ENCODE measurements at places on chromosomes 1 and 21. TPM values are rescaled to one million over a fixed set of nuclear protein-coding genes. Genes with fewer than 3 reads are reported as not detected.

Gene HNRNPCL2
- total RNA-seq, result not detected

Gene HSD3B2
- not detected for total RNA-seq

Gene TBCE
- 18.2 TPM for total RNA-seq

Gene KRTAP22-2
- total RNA-seq, result not detected

GRCh38 chr1:31849653-31850052, 33.8 kb upstream of the SPOCD1 start:
- H3K4me3 ChIP-seq, result no peak overlapping the region
- H3K27me3 ChIP-seq, result no peaks in the 10 kb centered on the region
- no peak overlapping the region for H3K27ac ChIP-seq
- H3K4me1 ChIP-seq, result no peaks in the 10 kb centered on the region

- H3K36me3 ChIP-seq, result no peaks in the 10 kb centered on the region
- no peak overlapping the region for H3K4me3 ChIP-seq
- no peak overlapping the region for H3K27ac ChIP-seq
- DNase-seq, result peak; percentile 32
- H3K27me3 ChIP-seq, result no peaks in the 10 kb centered on the region
- no peaks in the 10 kb centered on the region for H3K4me1 ChIP-seq
These were observed 7.2 kb downstream of the CD34 start for GRCh38 chr1:207903767-207904166.

DNA sequence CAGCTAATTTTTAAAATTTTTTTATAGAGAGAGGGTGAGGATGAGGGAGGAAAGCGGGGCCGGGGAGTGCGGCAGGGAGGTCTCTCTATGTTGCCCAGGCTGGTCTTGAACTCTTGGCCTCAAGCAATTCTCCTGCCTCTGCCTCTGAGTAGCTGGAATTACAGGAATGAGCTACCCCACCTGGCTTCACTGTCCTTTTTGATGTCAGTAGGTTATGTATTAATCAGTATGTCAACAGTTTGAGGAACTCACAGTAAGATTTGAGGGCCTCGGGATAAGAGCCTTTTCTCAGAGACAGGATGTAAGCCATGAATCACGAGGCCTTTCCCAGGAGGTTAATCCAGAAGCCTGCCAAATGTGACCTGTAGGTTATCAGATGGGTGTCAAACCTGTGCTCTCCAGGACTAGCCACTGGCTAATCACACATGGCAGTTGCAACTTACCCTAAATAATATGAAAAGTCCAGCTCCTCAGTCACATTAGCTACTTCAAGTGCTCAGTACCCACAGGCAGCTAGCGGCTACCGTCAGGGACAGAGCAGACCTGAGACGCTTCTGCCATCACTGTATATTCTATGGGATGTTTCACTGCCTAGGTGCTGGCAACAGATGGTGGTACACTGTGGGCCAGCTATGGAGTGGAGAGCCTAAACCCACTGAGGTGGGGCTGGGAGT, 33.1 kb downstream of the TRIM67 start:
- no peak for DNase-seq
- no peaks in the 10 kb centered on the region for H3K27me3 ChIP-seq
- no peaks in the 10 kb centered on the region for H3K4me1 ChIP-seq
- H3K36me3 ChIP-seq, result no peaks in the 10 kb centered on the region
- no peak overlapping the region for H3K4me3 ChIP-seq
- no peak overlapping the region for H3K27ac ChIP-seq

- peak overlapping the region; percentile 67 for H3K27ac ChIP-seq
- H3K27me3 ChIP-seq, result no peaks in the 10 kb centered on the region
- peaks cover 4% of the 10 kb centered on the region for H3K4me1 ChIP-seq
- H3K36me3 ChIP-seq, result no peaks in the 10 kb centered on the region
- DNase-seq, result peak; percentile 42
These were observed 1.6 kb downstream of the EPS15 start for GRCh38 chr1:51517361-51518032.

- no peak overlapping the region for H3K27ac ChIP-seq
- H3K36me3 ChIP-seq, result no peaks in the 10 kb centered on the region
- H3K4me3 ChIP-seq, result no peak overlapping the region
- H3K27me3 ChIP-seq, result no peaks in the 10 kb centered on the region
- DNase-seq, result no peak
These were observed 42.4 kb downstream of the KANK4 start for GRCh38 chr1:62276791-62277190.

DNA sequence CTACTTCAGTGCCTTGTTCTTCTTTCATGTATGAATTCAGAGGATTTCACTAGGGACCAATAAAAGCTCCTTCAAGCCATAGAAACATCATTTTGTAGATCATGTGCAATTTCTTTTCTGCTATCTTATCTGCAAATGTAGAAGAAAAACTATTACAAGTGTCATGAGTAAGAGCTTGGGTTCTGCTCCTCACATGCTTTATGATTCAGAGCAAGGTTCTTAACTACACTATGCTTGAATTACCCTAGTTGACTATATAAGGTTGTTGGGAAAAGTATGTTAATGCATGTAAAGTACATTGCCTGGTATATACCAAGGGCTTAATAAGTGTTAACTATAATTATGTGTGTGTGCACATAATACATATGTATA, 91.4 kb upstream of the S1PR1 start:
- no peak for DNase-seq
- H3K27ac ChIP-seq, result no peak overlapping the region
- no peaks in the 10 kb centered on the region for H3K36me3 ChIP-seq
- H3K4me3 ChIP-seq, result no peak overlapping the region
- H3K27me3 ChIP-seq, result no peaks in the 10 kb centered on the region
- no peaks in the 10 kb centered on the region for H3K4me1 ChIP-seq

- peak; percentile 32 for DNase-seq
- no peak overlapping the region for H3K4me3 ChIP-seq
- peaks cover 2% of the 10 kb centered on the region for H3K36me3 ChIP-seq
- no peaks in the 10 kb centered on the region for H3K4me1 ChIP-seq
- no peak overlapping the region for H3K27ac ChIP-seq
- no peaks in the 10 kb centered on the region for H3K27me3 ChIP-seq
These were observed 23.4 kb downstream of the CELF3 start for GRCh38 chr1:151693057-151693651.

Data from fibroblast of lung (primary cell).